ENCODE measurements at places on chromosomes 11 and 22.

- no peak for DNase-seq
Measured at GRCh38 chr11:10329935-10330334, 25.1 kb downstream of the ADM start.

DNA sequence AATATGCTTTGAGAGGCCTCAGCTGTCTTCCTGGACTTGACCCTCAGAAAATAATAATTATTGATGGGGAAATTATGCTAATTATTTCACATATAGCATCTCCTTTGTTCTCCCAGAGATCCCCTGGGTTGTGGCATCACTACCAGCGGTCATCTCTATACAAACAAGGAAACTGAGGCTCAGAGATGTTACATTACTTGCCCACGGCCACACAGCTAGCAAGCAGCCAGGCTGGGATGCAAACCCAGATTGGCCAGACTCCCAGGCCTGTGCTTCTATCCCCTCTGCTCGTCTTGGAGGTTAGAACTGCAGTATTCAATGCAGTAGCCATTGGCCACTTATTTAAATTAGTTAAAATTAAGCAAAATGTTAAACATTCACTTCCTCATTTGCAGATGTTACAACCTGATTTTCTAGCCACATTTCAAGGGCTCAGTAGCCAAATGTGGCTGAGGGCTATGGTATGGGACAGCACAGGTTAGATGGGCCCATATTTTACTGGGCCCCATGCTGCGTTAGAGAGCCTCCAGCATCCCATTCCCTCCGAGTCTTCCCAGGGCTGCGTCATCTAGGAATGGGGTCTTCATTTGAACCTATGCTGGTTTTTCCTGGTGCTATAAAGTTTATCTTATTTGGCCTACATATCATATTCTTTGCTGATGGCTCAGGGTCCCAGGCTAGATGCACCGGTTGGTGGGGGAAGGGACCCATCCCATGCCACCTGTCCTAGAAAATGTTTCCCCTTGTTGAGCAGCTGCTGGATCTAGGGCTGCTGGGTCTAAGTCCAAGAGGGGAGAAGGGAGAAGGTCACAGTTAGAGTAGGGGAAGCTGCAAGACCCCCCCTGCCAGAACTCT, 2.2 kb downstream of the SLC35C1 start:
- DNase-seq: no peak

DNA sequence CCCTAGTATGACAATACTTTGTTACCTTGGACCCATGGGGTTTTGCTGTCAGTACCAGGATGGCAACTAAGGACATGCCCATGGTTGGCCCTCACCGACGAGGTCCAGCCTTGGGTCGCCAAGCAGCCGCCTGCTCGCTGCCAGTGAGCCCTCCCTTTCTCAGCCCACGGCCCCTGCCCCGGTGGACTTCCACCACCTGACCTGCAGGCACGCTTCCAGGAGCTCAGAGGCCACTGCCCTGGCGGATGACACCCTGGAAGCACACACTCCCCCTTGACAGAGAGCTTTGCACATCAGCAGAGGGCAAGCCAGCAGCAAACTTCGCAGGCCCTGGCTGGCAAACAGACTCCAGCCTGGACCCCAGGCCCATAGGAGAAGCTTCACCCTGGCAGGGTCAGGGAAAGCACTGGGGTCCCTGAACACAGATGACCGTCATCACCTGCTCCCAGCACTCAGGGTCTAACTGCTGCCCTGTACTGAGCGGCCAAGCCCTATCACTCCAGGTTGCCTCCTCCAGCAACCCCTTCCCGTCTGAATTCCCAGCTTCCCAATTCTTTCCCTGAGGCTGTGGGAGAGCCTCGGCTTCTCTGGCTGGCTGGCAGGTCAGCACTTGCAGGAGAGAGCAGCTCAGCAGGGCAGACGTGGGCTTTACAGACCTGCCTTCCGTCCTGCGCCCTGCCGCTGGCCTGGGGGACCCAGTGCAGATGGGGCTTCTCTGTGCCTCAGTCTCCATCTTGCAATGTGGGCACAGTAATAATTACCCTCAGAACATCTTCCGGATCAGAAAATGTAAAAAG, 2.7 kb upstream of the PPARA start:
- no peak for DNase-seq

GRCh38 chr11:70725739-70726138, 327.4 kb downstream of the CTTN start:
- DNase-seq: no peak

GRCh38 chr11:77053217-77054015, 13.4 kb upstream of the CAPN5 start:
- DNase-seq: no peak

DNA sequence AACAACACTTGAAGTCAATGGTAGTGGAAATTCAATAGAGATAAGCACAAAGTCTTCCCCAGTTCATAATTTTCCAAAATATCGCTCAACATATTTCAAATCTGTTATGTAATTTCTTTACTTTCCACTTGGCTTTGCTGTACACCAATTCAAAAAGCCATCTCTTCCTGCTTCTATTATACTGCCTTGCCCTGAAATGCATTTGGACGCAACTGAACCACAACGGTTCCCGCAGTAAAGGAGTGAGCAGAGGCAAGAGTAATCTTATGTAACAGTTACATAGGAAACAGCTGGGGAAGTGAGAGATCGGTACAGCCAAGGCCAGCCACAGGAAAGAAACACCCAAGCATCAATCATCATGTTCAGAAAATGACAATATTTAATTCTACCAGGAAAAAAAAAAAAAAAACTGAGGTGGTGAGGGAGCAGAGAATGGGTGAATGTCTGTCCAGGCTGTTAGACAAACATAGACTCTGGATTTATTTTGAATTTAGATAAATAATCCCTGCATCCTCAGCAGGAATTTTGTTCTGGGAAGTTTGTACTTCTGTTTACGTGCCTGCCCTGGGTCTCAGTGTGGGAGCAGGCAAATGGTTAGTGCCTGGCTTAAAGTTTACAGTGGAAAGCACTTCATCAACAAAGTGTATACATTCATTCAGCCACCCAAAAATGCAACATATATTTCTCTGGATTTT, 392.2 kb downstream of the ETS1 start:
- no peak for DNase-seq

- no peak for DNase-seq
Measured at GRCh38 chr11:126421271-126421671, 65.8 kb downstream of the ST3GAL4 start.

DNA sequence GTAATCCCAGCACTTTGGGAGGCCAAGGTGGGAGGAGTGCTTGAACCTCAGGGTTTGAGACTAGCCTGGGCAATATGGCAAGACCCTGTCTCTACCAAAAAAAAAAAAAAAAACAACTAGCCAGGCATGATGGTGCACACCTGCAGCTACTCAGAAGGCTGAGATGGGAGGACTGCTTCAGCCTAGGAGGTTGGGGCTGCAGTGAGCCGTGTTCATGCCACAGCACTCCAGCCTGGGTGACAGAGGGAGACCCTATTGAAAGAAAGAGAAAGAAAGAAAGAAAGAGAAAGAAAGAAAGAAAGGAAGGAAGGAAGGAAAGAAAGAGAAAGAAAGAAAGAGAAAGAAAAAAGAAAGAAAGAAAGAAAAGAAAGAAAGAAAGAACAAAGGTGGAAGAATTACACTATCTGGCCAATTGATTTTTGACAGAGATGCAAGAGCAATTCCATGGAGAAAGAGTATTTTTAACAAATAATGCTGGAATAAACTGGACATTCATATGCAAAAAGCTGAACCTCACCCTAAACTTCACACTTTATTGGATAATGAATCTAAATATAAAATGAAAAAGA, 33.9 kb upstream of the SLC25A1 start:
- no peak for DNase-seq

DNA sequence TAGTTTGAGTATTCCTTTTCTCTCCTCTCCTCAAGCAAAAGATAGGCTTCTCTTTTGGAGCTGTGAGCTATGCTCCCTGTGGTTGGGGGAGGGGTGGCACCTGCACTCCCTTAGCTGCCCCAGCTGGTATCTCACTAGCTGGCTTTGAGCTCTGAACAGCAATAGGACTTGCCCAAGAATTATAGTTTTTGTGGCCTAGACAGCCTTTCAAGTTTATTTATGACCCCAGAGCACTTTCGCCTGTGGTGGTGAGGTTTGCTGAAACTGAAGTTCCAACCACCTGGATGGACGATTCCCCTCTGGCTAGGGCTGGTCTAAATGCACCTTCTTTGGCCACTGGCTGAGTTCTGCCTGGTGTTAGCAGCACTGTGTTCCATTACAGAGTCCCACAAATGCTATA, 37.1 kb upstream of the SLC37A2 start:
- DNase-seq: no peak

DNA sequence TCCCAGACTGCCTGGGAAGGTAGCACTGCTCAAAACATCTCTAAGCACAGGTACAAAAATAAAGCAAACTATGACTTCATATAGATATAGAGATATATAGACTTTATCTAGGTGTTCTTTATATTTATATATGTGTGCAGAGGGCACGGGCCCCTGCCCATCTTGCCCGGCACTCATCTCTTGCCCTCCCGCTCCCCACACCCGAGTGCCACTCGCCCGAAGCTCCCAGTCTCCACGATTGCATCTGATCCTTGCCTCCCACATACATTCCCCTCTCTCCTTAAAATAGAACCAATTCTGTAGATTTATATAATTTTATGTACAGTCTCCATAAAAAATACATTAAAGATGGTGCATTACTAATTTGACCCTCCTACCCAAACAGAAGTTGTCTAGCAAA, 55.5 kb downstream of the IGSF9B start:
- DNase-seq: no peak

DNA sequence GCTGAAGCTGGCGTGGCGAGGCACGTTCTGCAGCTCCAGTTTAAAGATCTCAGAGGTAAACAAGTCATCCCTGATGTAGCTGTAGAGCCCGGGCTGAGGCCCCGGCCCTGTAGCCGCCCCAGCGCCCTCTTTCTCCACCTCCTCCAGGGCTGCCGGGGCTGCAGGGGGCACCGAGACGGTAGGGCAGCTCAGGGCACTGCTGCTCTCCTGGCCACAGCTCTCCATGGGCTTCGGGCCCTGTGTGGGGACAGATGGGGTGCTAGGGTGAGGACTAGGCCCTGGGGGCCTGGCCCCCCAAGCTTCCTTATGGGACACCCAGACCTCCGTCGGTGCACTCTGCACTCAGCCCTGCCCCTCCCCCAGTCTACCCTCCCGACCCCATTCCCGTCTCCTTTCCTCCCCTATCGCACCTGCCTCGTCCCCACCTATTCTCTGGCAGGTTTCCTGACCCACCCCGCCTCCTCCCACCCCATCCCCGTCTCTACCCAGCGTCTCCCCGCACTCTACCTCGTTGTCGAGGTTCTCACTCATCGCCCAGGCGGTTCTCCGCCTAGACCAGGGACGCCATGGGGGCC, 559 bp downstream of the RANBP1 start:
- DNase-seq: no peak

DNA sequence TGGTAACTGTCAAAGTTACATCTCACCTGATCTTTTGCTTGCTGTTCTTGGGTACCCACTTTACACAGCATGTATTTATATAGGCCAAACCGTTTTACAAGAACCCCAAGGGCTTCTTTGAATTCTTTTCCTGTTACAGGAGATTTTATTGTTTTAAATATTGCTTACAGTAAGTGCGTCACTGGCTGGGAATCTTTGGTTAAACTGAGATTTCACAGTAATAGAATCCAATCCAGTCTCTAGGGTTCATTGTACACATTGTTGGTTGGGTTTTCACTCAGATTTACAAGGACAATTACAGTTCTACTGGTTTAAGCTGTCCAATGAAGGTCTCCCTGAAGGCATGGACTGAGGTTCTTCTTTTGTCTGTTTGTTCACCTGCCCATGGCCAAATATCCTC, 171.7 kb downstream of the INSC start:
- no peak for DNase-seq

GRCh38 chr11:24198481-24198880, 298.4 kb upstream of the LUZP2 start:
- DNase-seq: no peak

GRCh38 chr11:1497600-1497999, 11.0 kb upstream of the MOB2 start:
- DNase-seq: no peak

GRCh38 chr11:74492084-74492483, 1.4 kb downstream of the LIPT2 start:
- DNase-seq: no peak

DNA sequence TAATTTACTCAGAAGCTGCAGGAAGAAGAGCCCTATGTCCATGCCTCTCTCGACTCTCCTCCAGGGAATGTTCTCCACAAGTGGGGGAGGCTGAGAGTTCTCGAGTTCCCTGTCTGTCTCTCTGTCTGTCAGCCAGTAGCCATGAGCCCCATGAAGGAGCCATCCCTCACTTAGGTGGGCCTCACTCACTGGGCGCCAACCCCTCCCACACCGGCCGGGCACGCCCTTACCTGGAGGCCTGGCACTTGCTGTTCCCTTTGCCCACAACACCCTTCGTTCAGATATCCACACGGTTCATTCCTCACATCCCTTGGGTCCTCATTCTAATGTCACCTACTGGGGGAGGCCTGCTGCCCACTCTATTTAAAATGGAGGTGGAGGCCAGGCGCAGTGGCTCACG, 14.2 kb upstream of the IL10RA start:
- DNase-seq: no peak

GRCh38 chr11:103624708-103625623, 411.5 kb upstream of the DDI1 start:
- DNase-seq: no peak

- no peak for DNase-seq
Measured at GRCh38 chr22:24049978-24050377, 38.9 kb downstream of the CABIN1 start.

DNA sequence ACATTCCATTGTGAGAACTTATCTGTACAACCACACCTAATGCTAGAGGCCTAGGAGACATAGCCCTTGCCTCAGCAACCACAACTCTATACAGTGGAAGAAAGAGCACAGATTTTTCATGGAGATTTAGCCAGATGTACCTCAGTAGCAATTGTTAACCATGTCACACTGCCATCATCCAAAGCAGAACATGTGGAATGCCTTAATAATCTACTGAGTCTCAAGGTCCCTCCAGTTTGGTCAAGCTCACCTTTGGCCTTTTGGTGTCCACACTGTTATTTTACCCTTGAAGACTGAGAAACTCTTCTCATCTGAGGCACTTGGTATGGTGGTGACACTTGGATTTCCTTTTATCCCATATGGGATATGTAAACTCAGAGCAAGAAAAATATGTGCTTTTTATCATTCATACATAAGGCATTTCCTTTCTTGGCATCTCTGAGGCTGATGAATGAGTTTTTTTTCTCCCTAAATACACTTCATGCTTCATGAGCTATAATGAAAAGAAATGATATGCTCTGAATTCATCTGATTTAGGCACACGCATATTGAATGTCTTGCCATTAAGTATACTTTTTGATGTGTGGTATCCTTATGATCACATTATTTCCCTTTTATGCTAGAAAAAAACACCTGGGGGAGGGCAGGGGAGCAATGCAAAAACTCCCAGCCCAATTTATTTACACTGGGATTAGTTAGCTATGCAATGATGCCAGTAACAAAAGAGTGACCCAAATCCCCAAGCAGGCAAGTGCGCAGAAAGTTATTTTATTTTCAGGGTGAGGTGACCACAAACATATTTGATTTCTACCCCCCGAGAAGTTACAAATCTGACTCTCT, 63.3 kb upstream of the ME3 start:
- DNase-seq: no peak

GRCh38 chr11:119479685-119480275, 56.8 kb upstream of the THY1 start:
- DNase-seq: no peak

All from iPS DF 6.9 (cell line).